ENCODE measurements at places on chromosomes 5 and 9. TPM values are rescaled to one million over a fixed set of nuclear protein-coding genes. Genes with fewer than 3 reads are reported as not detected.

Gene GABRA6
- polyA plus RNA-seq: not detected

Gene IFNA21
- polyA plus RNA-seq: not detected

Gene MCC
- polyA plus RNA-seq: 1.2 TPM

Gene SLC28A3
- polyA plus RNA-seq: not detected

Gene CD74
- 333 TPM for polyA plus RNA-seq

Gene IFNA2
- not detected for polyA plus RNA-seq

Gene ARAP3
- polyA plus RNA-seq: 3.5 TPM

Gene PDE4D
- 1.9 TPM for polyA plus RNA-seq

Gene TNFSF8
- 0.27 TPM for polyA plus RNA-seq

Gene ASPN
- 0.14 TPM for polyA plus RNA-seq

Gene NEUROG1
- polyA plus RNA-seq: 22.3 TPM

Gene PARP8
- 8.1 TPM for polyA plus RNA-seq
